MV-4-11 (cell line): ENCODE measurements at places on chromosomes 3 and 15.

DNA sequence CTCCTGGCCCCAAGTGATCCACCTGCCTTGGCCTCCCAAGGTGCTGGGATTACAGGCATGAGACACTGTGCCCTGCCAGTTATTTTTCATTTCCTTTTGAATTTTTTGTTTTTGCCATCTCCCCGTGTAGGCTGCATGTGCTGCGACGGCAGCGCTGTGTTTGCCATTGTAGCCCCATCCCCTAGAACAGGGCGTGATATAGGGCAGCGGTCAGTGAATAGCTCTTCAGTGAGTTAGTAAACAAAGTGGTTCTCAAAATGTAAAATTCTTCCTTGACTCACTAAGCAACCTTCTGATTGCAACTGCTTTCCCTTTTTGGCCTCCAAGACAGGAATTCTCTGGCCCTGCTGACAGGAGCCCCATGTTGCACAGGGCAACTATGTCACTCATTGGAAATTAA is 138.1 kb upstream of the CTDSPL start:
- no peak for DNase-seq

GRCh38 chr3:106379251-106379750 is 510.5 kb upstream of the CBLB start:
- no peak for DNase-seq

DNA sequence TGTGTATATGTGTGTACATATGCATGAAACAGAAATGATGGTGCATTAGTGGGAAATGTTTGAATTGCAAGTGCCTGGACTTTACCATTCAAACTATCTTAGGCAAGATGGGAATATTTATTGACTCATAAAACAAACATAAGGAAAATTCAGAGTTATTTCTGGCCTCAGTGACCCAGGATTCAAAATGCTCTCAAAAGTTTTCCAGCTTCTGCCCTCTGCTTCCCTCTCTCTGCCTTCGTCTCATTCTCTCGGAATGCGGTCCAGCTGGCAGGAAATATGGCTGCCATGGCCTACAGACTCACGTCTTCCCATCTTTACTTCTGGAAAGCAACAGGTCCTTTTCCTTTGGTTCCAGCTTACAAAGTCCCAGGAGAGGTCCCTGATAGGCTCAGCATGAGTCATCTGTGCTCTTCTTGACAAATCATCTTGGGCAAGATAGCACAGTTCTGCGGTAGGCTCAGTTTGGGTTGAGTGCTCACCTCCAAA is 8.7 kb upstream of the ZNF774 start:
- DNase-seq, result no peak

- no peak for DNase-seq
These were observed 311.4 kb downstream of the UNC13C start for GRCh38 chr15:54289590-54290136.

DNA sequence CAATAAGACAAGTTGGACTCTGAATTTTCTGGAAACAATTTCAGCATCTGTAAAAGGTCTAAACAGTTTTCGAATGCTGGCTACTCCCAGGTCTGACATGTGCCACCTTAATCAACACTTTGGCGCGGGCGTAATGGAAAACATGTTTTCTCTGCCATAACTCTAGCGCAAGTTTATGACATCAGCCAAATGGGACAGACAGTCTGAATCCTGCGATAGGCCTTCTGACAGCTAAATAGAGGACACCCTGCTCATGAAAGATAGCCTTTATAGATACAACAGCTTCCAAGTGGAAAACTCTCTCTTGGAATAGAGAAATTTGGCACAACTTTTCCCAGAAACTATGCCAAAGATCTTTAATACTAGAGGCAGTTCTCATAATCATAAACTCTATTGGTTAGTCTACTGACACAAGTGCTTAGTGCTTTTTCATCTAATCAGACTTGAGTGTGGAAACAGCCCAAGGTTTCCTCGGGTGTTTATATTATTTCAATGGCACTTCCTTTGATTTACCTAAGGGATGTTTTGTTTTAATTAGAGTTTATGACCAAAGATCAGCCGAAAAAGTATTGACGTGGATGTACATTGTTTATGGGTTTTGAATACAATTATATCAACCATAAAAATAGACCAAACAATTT is 120.1 kb upstream of the DPH6 start:
- no peak for DNase-seq

DNA sequence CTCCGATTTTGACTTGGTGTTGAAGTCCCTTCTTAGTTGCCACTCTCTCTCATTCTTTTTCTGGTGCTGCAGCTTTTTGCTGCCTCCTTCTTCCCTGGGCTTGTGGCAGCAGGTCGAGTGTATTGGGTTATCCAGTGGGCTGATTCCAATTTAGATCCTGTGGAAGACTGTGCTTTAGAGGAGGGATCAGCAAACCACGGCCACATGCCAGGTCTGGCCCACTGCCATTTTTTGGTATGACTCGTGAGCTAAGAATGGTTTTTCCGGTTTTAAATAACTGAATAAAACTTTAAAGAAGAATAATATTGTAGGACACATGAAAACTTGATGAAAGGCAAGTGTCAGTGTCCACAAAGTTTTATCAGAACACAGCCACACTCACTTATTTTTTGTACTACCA is 330.5 kb downstream of the ROBO2 start:
- DNase-seq, result no peak

GRCh38 chr3:127858937-127859336 is 36.6 kb upstream of the MGLL start:
- DNase-seq, result no peak

DNA sequence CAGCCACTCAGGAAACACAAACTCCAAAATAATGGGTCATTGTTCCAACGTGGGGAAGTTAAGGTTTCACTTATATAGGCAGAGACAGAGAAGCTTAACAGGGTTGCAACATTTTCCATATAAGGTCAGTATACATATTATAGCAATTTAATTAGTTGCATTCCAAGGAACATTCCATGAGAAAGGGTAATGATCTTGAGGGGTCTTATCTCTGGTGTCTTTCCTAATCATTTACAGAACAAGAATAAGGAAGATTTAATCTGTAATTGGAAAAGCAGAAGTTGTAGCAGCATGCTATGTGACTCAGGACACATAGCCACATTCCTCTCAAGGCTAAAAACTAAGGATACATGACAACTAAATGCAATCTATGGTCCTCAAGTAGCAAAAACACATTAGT is 4.9 kb downstream of the MNS1 start:
- DNase-seq, result peak; percentile 73

DNA sequence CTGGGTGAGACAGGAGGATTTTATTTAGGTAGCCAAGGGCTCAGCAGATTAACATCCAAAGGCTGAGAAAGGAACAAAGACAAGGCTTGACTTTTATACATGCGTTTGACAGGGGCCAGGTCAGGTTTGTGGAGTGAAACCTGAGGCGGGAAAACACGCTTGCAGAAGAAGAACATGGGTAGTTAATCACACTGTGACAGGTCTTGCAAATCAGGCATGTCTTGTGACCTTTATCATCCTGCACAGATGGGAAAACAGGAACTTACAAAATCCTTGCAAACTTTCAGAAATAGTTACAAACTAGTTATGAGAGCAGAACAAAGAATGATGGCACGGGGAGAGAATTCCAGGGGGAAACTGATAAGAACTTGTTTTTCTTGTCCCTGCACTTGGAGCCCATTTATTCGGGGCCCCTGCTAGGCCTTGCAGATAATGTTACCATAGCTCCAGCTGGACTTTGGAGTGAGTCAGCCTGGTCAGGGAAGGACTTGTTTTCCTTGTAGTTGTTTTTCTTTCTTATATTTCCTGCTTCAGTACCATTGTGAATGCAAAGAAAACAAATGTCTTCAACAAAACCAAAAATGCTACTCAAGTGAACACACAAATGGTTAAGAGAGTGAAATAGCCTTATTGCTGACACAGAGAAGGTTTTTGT is 965.9 kb upstream of the ROBO1 start:
- DNase-seq, result peak; percentile 63

DNA sequence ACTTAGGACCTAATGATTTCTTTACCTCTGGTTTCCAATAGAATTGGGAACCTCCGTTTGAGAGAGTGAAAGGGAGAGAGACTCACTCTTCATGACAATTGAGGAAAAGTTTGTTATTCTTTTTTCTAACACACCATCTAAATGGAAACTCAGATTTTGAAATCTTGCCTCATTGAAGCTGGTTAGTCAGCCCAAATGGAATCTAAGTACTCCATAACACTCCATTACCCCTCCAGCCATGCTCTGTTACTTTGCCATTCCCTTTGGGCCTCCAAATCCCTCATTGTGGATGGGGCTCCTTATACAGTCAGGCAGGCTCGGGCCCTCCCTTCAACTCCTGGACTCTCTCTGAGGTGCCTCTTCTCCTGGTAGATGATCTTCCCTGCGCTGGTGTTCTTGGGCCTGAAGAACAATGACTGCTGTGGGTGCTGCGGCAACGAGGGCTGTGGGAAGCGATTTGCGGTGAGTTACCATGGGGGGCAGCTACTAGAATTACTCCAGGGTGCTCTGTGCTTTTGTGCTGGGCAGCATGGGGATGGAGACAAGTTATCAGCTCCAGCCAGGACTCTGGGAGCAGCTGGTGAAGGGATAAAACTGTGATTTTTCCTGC is 1.1 kb downstream of the TM4SF4 start:
- no peak for DNase-seq

DNA sequence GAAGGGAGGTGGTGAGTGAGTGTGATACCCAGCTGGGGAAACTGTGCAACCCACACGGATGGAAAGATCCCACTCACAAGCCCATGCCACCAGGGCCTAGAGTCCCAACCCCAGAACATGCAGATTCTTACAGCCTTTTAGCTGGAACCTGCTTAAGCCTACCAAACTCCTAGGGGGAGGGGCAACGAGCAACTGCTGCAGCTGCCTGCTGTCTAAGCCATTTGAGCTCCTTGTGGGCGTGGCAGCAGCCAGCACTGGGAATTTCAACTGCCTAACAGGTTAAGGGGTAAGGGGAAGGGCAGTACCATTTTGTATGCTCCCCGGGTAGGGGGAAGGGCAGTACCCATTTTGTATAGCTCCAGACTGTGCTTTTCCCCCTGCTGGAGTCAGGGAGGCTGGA is 673.2 kb upstream of the BCHE start:
- DNase-seq, result no peak

DNA sequence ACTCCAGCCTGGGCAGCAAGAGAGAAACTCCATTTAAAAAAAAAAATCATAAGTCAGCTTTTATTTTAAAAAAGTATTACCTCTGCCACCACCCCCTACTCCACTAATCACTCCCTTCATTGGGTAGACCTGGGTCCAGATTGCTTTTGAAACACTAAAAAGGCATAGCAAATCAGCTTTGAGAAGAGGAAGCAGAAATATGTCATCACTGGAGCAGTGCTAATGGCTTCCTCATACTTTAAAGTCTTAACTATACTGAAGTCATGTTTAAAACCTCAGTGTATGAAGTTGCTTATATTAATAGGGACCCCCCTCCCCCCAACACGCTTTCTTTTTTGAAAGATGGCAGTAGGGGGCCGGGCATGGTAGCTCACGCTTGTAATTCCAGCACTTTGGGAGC is 1.0 kb upstream of the HTR3D start:
- DNase-seq, result peak; percentile 3

DNA sequence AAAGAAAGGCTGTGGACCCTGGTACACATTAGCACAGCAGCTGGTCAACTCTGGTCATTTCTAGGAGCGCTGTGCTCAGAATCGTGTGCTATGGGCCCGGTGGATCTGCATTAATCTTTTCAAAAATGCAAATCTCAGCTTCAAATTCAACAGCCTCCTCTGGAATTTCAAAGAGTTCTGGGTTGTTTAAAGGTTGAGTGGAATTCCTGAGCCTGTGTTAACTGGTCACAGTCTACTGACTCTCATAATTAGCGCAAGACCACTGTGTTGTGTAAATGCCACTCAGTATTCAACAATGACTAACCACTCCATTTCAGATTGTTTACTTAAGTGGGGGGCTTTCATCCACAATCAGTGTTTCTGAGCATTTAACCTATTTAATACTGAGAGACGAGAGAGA is 2.7 kb upstream of the ARNT2 start:
- DNase-seq, result no peak

DNA sequence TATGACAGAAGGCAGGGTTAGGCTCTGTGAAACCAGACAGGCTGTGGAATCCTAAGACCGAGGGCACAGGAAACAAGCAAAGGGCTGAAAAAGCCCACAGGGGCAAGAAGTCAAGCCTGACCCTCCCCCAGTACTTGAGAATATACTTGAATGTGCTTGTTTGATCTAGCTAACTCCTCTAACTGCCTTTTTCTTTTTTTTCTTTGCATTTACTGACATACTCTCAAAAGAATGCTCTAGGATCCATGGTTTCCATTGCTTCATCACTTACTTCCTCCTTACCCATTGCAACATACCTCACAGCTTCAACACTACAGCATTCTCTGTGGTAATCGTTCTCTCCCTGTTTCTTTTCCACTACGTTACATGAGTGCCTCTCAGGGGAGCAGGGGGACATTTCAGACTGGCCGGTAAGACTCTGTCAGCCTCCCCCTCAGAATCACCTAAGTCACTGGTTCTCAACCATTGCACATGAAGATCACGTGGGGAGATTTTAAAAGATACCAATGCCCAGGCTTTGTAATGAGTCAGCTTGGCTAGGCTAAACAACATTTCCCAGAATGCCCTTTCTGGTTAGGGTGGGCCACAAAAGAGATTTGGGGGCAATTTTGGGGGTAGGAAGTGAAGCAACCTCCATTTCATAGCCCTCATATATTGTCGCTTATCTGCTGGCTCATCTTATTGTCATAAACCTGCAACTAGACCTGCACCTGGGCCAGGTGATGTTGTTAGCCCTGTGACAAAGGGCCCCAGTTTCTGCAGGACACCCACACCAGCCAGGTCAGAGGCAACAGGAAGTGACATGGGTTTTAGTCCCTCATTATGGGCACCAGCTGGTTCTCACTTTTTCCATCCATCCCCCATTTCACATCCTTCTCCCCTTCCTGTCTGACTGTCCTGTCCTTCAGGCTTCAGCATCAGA is 24.6 kb upstream of the RSL24D1 start:
- peak; percentile 99 for DNase-seq

DNA sequence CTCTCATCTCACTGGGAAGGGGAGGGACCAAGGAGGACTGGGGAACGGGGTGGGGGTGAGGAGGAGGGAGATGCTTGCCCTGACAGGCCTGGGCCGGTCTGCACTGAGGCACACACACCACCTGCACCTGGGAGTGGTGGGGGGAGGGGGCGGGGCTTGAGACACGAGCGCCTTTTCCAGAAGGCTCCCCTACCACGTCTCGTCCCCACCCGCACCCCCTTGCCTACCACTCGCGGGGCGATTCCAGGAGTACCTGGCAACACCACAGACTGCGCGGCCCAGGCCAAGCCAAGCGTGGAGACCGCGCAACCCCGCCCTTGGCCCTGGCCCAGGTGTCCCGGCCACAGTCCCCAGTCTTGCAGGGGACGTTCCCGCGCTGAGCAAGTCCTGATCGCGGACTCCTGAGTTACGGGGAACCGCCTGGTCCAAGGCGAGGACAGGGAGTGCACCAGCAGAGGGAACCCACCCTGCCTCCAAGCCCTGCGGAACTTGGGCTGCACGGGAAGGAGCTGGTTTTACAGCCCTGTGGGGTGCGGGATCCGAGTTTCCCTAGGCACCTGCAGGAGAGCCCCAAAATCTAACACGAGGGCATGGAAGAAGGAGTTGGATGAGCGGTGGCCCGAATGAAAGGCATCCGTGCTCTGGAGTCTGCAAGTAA is 68.1 kb upstream of the SH3GL3 start:
- DNase-seq, result no peak

DNA sequence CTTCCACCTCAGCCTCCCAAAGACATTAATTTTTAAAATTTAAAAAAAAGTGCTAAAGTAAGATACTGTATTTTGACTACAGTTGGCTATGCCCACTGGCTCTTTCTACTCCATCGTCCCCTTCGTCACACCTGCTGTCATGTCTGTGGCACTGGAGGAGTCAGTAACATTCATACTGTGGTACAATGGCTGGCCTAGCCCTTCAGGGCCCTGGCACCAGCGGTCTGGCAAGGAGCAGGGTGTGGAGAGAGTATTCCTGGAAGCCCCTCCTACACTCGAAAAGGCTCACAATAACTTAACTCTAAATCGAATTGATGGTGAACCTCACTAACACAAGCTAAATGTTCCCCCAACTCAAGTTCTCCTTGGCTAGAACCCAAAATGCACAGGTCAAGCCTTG is 89.7 kb upstream of the RASGRF1 start:
- DNase-seq, result no peak
